Fibroblast of the conjunctiva (primary cell): ENCODE measurements at places on chromosomes 16 and 17.

- DNase-seq = no peak
Measured at GRCh38 chr17:3681057-3681456, 12.4 kb downstream of the EMC6 start.

GRCh38 chr17:14780097-14780651 is 479.3 kb downstream of the HS3ST3B1 start:
- no peak for DNase-seq

- DNase-seq = no peak
Measured at GRCh38 chr17:75820094-75821080, 23.8 kb downstream of the UNC13D start.

GRCh38 chr17:67139784-67140665 is 95.7 kb downstream of the CACNG1 start:
- peak; percentile 22 for DNase-seq

DNA sequence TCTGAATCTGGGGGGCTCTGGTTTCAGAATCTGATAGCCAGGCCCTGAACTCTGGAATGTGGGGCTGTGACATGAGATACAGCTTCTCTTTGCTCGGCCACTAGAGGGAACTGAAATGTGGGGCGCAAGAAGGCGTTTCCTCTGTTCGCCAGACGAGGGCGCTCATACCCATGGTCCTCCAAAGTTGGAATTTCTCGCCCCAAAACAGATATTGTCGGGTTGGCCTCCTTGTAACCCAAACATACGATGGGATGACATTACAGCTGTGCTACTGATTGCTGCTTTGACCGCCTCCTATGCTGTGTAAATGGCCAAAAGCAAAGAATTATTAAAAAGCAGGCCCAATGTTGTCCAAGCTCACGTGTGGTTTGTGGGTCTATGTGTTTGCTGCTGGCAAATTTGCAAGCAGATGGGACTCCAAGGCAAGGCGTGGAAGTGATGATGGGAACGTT is 13.1 kb upstream of the MSI2 start:
- DNase-seq = peak; percentile 33

DNA sequence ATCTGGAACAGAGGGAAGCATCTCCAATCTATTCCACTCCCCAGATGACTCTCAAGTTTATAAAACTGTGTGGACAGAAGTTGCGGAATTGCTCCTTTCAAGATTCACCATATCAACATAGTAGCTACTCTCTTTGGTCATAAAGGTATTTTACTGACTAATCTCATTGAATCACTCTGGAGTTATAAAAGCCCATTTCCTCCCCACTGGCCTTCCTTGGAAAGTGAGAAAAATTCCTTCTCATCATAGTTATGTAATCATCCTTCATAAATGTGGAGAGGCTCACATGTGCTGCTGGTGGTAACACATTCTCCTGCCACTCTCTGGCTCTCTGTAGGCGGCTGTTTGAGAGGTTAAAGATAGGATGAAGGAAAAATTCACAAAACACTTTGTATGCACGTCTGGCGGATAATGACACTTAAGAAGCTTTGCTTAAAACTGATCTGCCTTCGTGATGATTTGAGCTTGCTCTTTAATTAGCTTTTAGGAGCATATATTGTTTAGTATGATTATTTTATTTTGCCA is 1034.0 kb upstream of the EEF2KMT start:
- no peak for DNase-seq

DNA sequence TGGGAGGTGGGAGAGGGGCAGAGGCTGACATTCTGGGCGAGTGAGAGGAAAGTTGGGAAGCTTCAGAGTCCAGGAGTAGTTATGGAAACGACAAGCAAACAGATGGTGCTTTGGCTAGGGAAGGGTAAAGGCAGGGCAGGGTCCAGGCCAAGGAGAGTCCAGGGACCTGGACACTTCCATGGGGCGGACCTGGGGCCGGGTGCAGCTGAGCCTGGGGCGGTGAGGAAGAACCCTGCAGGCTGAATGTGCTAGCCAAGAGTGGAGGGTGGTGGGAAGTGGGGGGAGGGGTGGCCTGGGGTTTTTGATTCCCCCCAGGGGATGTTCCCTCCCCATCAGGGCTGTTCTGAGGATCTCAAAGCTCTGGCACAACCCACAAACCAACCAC is 2.6 kb downstream of the PPP1R9B start:
- no peak for DNase-seq

DNA sequence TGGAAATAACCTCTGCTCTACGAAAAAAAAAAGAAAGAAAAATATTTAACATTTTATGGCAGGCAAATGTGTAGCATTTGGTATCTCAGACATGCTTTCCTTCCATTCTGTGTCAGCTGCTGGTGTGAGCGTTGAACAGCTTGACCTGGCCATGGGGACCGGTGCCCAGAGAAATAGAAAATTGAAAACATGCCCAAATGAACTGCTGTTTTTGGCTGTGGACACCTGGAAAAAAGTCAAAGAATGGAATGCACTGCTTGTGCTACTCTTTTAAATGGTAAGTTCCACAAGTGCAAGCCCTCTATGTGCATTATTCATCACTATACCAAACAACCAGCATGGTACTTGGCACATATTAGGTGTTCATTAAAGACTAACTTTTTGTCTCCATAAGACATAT is 127.2 kb downstream of the CDH8 start:
- no peak for DNase-seq

DNA sequence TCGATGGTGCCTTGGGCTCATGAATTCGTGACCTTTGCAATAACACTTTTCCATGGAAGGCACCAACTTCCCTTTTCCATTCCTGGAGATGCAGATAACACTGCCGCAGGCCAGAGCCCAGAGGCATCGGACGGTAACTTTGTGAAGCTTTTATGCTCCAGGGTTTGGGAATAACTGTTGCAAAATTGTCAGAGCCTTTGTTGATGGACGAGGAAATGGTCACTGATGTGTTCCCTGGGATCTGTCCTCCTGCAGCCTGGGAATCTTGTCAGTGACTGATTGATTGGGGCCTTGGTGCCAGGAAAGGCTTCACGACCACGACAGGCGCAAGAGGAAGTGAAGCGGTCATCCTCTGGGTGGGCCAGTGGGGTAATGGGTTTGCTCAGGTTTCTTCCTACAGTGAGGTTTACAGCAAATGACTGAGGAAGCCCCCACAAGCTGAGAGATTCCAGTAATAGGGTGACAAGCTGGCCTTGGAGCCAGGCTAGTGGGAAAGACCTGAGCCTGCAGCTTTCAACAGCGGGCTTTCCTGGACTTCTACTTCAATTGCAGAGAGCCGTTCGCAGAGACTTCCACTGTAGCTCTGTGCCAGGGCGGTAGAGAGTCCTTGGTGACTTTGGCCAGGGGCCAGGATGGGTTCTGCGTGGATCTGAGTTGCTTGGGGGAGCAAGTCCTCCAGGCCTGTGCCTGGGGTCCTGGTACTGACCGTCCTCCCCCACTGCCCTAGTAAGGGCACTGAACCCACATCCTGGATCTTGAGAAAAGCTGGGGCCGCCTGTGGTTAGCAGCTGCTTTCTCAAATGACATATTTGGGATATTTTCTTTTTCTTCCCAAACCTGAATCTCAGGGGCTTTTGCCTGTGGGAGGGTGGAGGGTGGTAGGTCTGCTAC is 37.6 kb downstream of the PGS1 start:
- DNase-seq = no peak

DNA sequence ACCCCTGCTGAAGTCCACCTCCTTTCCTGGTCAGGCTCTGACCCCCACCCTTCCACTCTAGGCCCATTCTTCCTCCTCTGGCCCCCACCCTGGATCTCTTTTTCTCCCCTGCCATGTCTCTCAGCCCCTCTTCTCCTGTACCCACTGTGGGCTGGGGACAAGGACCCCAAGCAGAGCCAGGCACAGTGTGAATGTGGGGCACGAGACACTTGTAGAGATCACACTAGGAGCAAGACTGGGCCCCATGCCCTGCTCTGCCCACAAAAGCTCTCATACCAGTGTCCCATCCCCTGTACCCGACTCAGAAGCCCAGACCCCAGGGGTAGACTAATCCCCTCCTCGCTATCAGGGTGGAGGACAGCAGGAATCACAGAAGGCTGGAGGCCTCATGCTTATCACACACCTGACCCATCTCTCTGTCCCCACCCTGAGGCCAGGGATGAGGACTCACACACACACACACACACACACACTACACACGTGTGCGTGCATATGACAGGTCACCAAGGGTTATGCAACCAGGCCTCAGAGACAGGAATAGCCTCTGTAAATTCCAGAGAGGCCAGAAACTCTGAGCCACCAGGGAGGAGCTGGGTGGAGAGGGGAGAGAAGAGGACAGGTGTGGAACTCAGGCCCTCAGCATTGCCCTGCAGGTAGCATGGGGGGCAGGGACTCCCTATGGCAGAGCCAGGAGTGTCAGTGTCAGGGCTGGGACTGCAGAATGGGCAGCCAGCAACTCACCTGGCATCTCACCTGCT is 21.1 kb downstream of the ARHGAP27 start:
- DNase-seq = no peak

- DNase-seq = no peak
Measured at GRCh38 chr17:40124279-40125141, 2.7 kb downstream of the MSL1 start.

DNA sequence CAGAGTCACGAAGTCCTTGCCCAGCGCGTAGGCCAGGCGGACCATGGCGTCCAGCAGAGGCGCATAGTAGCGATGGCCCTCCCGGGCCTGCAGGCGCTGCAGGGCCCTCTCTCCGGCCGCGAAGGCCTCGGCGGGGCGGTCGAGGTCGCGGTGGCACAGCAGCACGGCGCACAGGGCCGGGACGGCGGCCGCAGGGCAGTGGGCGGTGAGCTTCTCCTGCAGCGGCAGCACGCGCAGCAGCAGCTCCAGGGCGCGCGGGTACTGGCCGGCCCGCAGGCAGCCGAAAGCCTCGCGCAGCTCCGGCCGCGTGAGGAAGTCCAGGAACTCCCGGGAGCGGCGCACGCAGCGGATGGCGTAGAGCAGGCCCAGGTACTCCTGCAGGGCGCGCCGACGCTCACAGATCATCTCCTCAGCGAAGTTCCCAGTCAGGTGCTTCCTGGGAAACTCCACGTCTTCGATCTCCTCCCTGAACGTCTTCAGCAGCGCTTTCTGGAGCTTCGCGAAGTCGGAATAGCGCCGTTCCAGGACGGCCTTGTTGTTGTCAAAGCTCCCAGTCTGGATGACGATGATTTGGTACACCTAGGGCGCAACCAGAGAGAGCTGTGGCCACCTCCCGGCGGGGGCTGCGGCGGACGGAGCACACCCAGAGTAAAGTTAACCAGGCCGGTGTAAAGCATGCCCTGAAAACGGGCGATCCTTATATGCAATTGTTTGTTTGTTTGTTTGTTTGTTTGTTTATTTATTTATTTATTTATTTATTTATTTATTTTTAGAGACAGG is 7.4 kb downstream of the SNX20 start:
- no peak for DNase-seq

DNA sequence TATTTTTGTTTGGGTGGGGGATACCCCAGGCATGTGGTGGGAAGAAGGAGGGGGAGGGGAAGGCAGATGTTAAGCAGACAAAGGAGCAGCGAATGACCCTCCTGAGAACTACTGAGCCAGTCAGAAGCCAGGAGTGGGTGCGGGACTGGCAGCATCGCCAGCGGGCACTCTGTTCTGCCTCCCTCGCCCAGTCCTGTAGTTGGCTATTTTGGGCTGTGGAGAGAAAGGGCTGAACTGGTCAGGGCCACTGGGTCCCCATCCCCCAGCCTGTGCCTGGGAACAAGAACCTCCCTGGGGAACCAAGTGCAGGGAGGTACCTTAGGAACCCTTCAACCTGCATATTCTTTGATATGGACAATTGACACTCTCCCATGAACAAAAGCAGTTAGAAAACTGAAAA is 6.4 kb downstream of the LRRC3C start:
- DNase-seq = no peak

GRCh38 chr17:28982131-28982793 is 23.6 kb downstream of the SEZ6 start:
- DNase-seq = no peak

GRCh38 chr17:45160447-45161287 is 1.0 kb upstream of the HEXIM2 start:
- DNase-seq = no peak

GRCh38 chr16:9526791-9527190 is 435.3 kb downstream of the HAPSTR1 start:
- no peak for DNase-seq

DNA sequence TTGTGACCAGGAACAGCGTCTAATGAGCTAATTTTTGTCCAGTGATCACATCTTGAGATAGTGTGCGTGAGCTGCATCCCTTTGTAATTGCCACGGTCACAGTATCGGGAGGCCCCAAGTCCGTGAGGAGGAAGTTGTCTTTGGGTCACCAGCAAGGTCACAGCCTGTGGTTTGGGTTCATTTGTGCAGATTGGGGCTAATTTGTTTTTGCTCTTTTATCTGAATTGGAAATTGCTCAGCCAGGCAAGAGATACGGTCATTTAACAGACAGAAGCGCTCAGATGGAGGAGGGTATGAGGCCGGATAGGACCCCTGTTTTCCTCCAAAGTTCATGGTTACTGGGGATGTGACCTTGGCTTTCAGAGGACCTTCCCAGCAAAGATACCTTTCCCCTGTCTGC is 174.1 kb downstream of the SNX29 start:
- DNase-seq = no peak

DNA sequence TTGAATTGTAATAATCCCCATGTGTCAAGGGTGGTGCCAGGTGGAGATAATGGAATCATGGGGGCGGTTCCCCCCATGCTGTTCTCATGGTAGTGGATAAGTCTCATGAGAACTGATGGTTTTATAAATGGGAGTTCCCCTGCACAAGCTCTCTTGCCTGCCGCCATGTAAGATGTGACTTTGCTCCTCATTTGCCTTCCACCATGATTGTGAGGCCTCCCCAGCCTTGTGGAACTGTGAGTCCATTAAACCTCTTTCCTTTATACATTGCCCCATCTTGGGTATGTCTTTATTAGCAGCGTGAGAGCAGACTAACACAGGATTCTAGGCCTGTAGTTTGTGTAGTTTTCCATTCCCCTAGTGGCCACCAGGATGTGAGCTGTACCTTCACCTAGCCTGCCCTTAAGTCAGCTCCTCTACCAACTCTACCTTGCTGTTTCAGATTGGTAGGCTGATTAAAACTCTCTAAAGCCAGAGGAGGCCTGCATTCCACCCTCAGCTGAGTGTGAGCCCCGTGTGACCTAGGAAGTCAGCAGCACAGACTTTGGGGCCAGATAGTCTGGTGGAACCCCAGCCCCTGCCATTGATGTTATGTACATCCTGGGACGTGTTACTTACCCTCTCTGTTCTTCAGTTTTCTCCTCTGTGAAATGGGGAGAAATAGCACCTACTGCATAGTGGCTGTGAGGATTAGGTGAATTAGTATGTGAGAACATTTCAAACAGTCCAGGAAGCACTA is 252.4 kb upstream of the CACNG5 start:
- no peak for DNase-seq

GRCh38 chr17:42038221-42038973 is 12.0 kb downstream of the C17orf113 start:
- DNase-seq = no peak
